ENCODE measurements at places on chromosomes 1 and 21.
A peak's percentile ranks its signal among the peaks of the same experiment; 100 is the strongest.

GRCh38 chr1:187471555-187471954, 642.8 kb downstream of the PLA2G4A start:
- no peak for DNase-seq

GRCh38 chr1:153954826-153955225, 3.6 kb downstream of the CRTC2 start:
- DNase-seq = no peak

DNA sequence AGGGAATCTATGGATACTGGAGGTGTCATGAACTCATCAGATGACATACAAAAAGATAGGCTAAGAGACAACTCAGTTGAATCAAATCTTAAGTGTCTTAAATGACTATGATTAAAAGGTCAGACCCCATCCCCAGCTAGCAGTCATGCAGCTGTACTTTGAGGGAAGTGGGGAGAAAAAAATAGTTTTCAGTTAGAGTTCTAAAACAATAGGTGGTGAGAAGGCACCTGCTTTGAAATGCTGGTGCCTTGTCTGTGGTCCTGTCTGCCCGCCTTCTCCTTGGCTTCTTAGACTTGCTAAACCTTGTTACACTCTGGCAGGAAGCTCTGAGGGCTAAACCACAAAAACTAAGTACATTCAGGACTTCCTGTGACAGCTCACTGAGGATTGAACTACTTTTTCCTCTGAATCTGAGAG, 15.3 kb downstream of the CD2 start:
- DNase-seq = peak; percentile 73

GRCh38 chr1:61141288-61142042, 59.1 kb downstream of the NFIA start:
- no peak for DNase-seq

DNA sequence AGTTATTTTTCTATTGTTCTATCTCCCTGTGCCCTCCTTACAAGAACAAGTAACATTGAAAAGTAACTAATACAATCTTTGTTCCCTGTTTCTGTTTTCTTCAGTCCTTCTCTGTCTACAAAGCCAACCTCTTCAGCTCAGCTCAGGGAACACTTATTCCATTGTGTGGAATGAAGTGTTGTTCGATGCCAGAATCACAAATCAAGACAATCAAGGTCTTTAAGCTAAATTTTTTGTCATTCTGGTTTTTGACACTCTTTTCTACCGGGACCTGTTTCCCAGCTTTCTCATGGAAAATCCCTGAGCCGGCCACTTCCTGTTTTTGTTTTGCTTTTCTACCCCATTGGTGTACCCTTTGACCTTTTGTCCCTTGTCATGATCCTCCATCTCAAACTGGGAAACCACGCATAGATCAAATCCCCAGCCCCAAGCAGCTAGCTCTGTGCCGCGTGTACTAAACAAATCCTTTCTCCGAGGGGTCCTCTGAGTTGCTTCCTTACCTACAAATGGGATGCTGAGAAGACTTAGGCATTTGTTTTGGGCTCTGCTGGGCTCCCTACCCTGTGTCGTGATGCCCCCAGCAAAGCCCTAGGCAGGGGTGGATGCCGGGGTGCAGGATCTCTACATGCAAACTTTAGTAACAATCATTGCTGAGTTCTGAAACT, 141.8 kb downstream of the TOMM20 start:
- no peak for DNase-seq

DNA sequence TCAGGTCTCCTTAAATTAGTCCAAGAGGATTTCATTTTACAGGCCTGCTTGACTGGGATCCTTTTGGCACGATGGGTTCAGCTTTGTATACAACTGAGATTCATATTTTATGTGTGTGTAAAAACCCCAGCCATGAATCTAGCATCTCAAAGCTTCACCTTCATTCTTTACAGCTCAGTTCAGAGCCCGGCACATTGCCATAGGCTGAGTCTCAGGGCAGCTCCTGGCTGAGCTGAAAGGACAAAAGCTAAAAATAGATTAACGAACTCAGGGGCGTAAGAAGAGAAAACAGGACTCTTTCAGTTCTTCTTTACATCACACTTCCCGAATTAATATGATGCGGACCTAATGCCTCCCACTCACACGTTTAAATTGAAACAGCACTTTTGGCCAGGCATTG, 262.8 kb upstream of the PBX1 start:
- no peak for DNase-seq

DNA sequence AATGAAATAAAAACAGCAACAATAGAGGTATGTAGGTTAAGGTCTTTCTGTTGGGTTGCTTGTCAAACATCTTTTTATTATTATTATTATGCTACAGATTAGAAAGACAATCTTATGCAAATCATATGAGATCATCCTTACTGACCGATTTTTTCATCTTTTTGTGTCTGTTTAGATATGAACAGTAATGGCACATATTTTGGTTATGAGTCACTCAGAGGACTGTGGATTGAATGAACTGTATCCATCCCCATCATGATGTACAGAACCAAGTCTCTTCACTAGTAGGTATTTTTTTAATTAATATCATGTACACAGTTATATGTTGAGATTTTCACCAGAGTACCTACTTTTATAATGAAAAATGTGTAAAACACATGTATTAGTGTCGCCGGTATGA, 159.1 kb downstream of the CHRM3 start:
- DNase-seq = no peak

DNA sequence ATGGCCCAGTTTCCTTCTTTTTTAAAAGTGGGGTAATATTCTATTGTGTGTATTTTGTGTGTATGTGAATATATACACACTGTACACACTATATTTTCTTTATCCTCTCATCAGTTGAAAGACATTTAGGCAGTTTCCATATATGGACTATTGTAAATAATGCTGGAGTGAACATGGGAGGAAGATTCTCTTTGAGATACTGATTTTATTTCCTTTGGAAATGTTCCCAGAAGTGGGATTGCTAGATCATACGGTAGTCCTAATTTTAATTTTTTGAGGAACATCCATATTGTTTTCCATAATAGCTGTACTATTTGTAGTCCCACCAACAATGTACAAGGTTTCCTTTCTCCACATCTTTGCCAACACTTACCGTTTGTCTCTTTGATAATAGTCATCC, 51.0 kb downstream of the F3 start:
- DNase-seq = no peak

DNA sequence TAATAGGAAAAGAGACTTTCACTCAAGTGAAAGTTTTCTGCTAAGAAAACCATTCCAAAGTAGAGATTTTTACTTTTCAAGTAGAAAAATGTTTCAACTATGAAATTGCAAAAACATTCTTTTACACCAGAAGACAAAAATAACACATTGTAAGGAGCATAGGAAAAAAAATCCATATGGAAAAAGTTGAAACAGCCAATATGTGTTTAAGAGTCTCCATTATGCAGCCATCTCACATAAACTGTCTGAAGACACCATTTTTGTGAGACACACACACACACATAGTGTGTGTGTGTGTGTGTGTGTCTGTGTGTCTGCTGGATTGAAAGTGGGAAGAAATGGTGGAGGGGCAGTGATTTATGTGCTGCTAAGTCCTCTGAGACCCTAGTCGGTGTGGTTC, 162.1 kb downstream of the HHAT start:
- DNase-seq = no peak

GRCh38 chr1:63068626-63069025, 253.7 kb upstream of the FOXD3 start:
- DNase-seq = no peak

DNA sequence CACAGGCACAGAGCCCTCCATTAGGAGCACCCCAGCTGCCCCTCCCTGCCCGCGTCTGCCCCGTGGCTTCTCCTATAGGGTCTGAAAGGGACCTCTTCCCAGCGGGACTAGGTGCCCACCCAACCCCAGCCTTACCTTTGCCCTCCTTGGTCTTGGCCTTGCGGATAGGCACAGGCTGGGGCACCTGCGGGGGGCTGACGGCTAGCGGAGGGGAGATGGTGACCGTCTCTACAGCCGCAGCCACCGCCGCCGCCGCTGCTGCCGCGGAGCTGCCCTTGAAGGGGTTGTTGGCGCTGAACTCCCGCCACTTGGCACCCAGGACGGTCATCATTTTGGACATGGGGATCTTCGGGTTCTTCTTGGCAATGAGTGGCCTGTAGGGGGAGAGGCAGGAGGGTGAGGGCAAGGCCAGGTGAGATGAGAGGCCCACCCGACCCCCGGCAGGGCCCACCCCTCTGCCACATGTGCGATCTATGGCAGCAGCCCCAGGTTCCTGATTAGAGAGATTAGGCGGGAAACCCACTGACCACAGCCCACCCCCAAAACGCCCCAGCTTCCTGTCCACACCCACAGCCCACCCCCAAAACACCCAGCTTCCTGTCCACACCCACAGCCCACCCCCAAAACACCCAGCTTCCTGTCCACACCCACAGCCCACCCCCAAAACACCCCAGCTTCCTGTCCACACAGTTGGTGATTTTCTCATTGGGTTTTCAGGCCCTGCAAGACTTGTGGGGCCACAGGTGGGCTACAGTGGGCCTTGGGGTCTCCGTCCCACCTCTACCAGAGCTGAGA, 25.4 kb downstream of the CHD5 start:
- no peak for DNase-seq
